NCI-H187 (cell line): ENCODE measurements at places on chromosomes 2 and 18.
A peak's percentile ranks its signal among the peaks of the same experiment; 100 is the strongest.

GRCh38 chr2:230824406-230824978 lies 40.2 kb upstream of the ITM2C start:
- DNase-seq: peak; percentile 10

DNA sequence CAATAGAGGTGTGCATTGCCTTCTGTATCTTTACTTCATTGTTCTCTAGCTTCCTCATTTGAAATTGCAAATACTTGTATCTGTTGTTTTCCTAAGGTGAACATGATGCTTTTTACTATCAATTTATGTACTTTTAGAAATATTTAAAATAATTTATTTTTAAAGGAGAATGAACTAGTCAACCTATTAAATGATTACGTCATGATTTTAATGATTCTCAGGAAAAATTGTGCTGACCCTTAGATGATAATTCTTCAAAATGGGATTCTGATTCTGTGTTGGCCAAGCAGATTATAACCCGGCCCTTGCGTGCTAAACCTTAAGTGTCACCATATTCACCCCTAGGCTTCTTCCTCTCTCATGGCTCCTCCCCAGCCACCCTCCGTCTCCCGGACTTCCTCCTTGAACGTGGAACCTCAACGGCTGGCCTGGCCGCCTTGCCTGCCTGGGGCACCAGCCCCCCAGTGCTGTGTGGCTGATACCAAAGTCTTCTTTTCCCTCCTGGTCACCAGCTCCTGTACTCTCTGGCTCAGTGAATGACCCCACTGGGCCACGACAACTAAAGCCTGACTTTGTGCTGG lies 292.0 kb downstream of the GBX2 start:
- no peak for DNase-seq

DNA sequence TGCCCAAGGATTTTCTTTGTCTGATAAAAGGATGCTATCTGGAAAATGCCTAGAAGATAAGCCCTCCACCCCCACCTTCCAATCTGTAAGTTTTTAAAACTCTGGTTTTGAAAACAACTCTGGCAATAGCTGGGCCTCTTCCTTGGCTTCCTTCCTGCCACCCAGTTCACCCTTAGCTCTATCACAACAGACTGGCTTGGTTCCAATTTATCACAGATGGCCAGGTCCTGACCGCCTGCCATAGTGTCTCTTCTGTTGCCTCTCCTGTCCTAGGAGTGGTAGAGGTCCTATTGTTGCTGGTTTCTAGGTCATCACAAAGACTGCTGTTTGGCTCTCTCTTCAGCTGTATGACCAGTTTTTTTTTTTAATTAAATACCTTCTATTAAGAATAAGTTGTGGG lies 1727.9 kb upstream of the SLC39A10 start:
- DNase-seq: no peak

DNA sequence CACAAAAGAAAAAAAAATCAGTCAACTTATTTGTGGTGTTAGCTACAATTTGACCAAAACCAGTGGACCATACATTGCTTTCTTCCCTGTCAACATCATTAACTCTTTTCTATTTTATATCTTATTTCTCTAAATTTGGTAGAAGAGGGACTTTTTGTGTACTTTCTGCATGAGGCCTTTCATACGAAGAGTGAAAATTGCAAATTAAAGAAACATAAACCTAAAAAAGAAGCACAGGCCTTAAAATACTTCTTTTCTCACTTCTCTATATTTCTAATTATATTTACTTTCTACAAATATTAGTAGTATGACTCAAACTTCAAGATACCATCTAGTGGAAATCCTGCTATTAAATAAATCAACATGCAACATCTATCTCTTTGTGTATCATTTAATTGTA lies 1073.4 kb upstream of the ZEB2 start:
- no peak for DNase-seq

GRCh38 chr2:207188626-207189419 lies 23.1 kb upstream of the KLF7 start:
- DNase-seq: no peak

- DNase-seq: no peak
These were observed 113.3 kb downstream of the SCG2 start for GRCh38 chr2:223488814-223489213.

GRCh38 chr2:113979191-113980128 lies 89.6 kb downstream of the ACTR3 start:
- DNase-seq: no peak

DNA sequence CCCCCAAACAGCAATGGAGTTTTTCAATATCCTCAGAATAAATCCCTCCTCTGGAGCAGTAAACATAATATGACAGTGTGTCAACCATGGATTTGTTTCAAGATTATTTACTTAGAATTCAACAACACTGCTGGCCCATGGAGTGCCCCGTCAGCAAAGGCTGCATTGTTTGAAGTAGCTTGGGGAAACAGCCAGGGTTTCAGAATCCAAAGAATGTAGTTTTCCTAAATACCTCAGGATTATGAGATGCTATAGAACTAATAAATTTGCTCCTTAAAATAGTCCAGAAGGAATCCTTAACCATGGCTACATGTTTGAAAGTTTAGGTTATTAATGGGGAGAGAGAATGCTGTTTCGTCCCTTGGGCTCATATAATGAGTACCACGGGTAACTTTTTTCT lies 13.1 kb upstream of the CETN1 start:
- no peak for DNase-seq

- no peak for DNase-seq
These were observed 131.1 kb downstream of the RBMS1 start for GRCh38 chr2:160362541-160362940.

GRCh38 chr2:166343467-166343866 lies 32.3 kb downstream of the SCN9A start:
- DNase-seq: peak; percentile 4

- no peak for DNase-seq
These were observed 43.5 kb downstream of the ATP6V1C2 start for GRCh38 chr2:10764896-10765295.

DNA sequence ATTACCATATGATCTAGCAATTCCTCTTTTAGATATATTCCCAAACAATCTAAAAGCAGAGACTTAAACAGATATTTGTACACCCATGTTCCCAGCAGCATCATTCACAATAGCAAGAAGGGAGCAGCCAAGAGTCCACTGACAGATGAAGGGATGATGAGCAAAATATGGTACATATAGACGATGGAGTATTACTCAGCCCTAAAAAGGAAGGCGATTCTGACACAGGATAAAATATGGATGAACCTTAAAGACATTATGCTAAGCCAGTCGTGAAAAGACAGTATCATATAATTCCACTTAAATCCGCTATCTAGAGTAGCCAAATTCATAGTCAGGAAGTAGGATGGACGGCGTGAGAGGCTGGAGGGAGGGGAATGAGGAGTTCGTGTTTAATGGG lies 20.4 kb downstream of the HS6ST1 start:
- no peak for DNase-seq

DNA sequence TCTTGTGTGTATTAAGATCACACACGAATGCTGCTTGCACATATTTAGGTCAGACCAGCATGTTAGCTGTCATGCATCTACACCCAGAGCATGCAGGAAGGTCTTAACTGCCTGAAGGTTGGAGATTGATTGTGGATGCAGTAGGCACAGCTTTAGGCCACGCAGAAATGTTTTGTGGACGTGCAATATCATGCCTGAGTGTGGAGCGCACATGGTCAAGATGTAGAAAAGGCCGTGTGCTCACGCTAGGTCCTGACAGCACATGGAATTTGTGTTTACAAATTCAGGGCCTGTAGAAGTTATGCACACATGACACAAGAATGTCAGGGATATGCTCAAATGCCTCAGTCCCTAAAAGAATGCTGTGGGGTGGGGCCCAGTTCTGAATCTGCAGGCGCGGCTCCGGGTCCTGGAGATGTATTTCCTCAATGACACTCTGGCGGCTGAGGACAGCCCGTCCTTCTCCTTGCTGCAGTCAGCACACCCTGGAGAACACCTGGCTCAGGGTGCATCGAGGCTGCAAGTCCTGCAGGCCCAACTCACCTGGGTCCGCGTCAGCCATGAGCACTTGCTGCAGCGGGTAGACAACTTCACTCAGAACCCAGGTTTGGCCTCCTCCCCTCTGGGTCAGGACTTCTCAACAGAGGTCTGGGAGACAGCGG lies 27.9 kb downstream of the MARCO start:
- no peak for DNase-seq

- DNase-seq: no peak
These were observed 4.7 kb upstream of the PSD4 start for GRCh38 chr2:113169002-113169530.

- DNase-seq: no peak
These were observed 4.4 kb downstream of the CCL20 start for GRCh38 chr2:227817850-227818674.

DNA sequence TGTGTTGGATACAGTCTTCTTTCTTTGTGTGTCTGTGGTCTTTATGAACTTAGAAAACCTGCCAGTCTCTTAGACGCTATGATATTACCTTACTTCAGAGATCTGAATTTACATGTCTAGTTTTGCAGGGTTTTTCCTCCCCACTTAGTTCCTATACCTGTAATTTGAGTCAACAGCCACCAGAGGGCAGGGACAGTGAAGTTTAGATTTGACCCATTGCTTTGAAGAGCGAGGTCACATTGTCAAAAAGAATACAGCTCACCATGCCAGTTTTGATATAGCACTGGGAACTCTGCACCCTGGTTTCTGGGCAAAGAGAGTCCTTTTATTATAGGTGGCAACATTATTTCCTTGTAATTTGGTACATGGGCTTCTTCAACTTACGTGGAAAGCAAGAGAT lies 102.3 kb downstream of the MAPK4 start:
- DNase-seq: no peak

- DNase-seq: no peak
These were observed 471.9 kb upstream of the TNP1 start for GRCh38 chr2:217331523-217332416.

- DNase-seq: no peak
These were observed 47.8 kb downstream of the MEX3C start for GRCh38 chr18:51149670-51150069.

GRCh38 chr2:96884299-96885094 lies 14.6 kb upstream of the SEMA4C start:
- DNase-seq: no peak

GRCh38 chr2:217981084-217981730 lies 21.6 kb downstream of the TNS1 start:
- DNase-seq: no peak

DNA sequence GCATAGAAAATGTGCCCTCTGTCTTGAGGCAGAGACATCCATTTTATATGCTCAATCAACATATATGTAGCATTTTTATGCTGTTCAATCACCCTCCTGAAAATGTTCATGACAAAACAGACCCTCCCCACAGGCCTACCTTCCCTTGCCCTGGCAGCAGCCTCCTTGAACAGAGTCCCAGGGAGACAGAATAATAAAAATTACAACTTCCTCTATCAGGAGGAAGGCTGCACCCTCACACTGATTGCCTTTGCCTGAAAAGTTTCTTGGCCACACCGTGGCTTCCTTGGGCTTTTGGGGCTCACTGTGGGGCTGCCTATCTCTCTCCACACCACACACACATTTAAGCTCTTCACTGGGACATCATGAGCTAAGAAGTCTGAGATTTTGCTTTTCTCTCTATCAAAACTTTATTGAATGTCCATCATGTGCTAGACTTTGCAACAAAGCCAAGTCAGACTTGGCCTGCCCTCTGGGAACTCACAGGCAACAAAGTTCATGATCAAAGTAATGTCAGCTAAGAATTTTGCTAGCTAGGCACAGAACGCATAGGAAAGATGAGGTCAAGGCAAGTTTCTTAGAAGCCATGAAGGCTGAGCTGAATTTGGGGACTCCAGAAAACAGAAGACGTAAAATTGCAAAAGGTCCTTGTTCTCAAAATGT lies 101.6 kb downstream of the BCL2L11 start:
- DNase-seq: no peak

- no peak for DNase-seq
These were observed 317.1 kb upstream of the ST6GAL2 start for GRCh38 chr2:107202962-107203591.

GRCh38 chr2:71666094-71666474 lies 212.7 kb downstream of the DYSF start:
- no peak for DNase-seq

GRCh38 chr2:218582076-218582475 lies 13.4 kb downstream of the CNOT9 start:
- no peak for DNase-seq

GRCh38 chr2:37396890-37397565 lies 52.6 kb downstream of the QPCT start:
- no peak for DNase-seq

DNA sequence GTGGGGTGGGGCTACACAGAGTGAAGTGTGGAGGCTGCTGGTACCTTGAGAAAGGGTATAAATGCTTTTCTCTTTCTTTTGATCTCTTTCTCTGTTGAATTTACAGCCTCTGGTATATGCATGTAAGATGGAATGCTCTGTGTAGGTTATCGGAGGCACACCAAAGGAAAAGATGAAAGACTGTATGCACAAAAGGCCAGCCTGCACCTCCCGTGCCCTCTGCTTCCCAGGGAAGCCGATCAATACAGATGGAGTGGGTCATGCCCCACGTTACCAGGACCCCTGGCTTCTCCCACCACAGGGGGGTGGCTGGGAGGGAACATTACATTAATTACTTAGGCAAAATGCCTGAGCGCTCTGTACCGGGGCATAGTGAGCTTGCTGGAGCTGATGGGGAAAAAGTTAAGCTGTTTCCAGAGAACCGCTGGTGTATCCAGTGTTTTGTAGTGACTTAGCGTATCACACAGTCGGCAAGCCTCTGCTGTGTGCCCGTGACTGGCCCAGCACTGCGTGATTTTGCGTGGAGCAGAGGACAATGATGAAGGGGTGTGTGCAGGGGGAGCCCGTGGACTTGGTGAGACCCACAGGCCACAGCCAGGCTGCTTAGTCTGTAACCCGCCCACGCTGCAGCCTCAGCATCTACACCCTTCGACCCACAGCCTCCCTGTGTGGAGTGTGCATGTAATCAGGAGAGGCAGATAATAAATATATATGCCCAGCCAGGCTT lies 8.0 kb downstream of the ALLC start:
- no peak for DNase-seq

- DNase-seq: no peak
These were observed 391.6 kb downstream of the NBAS start for GRCh38 chr2:15169326-15170069.

DNA sequence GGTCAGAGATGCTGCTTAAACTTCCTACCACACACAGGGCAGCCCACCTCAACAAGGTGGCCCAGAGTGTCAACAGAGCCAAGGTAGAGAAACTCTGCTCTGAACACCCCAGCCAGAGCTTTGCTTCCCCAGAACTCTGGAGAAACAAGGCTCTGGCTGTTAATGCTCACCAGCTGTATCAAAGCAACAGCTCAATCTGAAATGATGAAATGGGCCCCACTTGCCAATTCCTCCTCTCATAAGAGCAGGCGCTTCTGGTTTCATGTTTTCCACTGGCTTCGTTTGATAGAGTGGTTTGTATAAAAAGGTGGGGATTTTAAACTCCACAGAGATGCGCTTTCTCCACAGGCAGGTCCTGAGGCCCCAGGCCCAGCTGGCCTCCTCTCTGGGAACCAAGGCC lies 60.9 kb upstream of the TFCP2L1 start:
- DNase-seq: no peak

DNA sequence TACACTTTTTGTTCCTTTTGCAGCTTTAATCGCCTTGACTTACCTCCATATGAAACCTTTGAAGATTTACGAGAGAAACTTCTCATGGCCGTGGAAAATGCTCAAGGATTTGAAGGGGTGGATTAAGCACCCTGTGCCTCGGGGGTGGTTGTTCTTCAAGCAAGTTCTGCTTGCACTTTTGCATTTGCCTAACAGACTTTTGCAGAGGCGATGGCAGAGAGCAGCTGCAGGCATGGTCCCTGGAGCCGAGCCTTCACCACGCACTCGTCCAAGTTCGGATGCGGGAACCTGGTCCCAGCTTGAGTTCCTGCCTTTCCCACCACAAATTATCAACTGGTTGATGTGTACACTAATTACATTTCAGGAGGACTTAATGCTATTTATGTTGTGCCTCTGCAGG lies 232.7 kb downstream of the ALPK2 start:
- no peak for DNase-seq

- no peak for DNase-seq
These were observed 6.0 kb upstream of the ANKRD29 start for GRCh38 chr18:23668731-23669130.
